ENCODE measurements at places on chromosomes 4 and X.

DNA sequence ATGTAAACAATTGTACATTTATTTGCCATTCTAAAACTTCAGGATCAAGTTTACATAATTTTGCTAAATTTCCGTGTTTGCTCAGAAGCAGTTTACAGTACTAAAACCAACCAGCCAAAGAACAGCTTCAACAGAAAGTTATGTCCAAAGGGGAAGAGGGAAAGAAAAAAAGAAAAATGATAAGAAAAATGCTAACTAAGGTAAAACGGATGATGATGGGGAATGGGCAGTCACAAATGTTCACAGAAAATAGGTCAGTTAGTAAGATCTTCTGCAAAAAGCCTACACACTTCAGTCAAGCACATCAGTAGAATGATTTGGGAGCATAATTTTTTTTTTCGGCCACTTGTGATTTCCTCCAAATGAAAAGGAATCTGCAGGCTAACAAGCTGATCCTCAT, 6.3 kb upstream of the COX18 start:
- no peak for DNase-seq

- no peak for DNase-seq
Observed at GRCh38 chr4:7323461-7323871, 111.3 kb downstream of the PSAPL1 start.

GRCh38 chrX:136684120-136684519, 36.2 kb downstream of the CD40LG start:
- DNase-seq = no peak

GRCh38 chrX:21524008-21524407, 134.1 kb downstream of the KLHL34 start:
- no peak for DNase-seq

- no peak for DNase-seq
Observed at GRCh38 chr4:173346074-173346473, 11.9 kb upstream of the HMGB2 start.

- no peak for DNase-seq
Observed at GRCh38 chrX:1223242-1223600, 10.8 kb upstream of the CRLF2 start.

- DNase-seq = no peak
Observed at GRCh38 chr4:77800483-77801259, 18.5 kb downstream of the CNOT6L start.

DNA sequence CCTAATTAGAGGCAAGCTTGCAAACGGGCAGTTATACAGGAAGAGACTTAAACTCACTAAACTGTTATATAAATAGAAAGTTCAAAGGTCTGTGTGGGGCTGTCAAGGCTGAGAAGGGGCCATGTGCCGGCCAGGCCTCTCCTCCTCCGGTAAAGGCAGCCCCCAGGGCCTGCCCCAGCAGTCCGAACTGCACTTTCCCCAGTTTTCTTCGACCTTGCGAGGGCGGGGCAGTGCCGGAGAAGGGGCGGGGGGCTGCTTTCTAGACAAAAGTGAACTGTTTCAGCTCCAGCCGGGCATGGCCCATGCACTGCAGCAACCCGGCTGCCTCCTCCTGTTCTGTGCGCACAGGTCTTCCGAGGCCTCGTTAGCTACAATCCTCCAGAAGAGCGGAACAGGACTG, 4.1 kb downstream of the AFF2 start:
- no peak for DNase-seq

GRCh38 chrX:28595346-28595745, 8.1 kb downstream of the IL1RAPL1 start:
- no peak for DNase-seq

GRCh38 chrX:135985157-135985972, at the start of gene SLC9A6:
TSS of gene SLC9A6 (plus strand) at chrX:135985435. CDS start at chrX:135985659, 224 bp downstream.
- DNase-seq = peak; percentile 36

DNA sequence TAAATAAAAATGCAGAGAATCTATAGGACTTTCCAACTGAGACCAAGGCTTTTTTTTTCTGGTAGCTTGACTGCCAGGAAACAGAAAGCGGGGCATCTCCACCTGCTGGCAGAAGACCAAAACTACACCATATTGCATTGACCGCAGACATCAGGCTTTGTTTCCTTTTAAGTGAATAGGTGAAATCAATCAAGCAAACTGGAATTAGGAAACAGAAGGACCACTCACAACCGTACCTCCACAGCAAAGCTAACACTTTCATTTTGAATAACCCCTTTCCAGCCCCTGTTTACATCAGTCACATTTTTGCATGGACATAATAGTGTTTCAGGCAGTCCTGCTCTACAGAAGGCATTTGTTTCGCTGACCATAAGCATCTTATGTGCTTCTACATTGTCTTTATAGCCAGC, 218.2 kb downstream of the IDS start:
- peak; percentile 27 for DNase-seq

GRCh38 chrX:77114501-77114900, 332.7 kb upstream of the FGF16 start:
- DNase-seq = no peak

- DNase-seq = no peak
Observed at GRCh38 chr4:78410676-78411075, 140.9 kb upstream of the ANXA3 start.

- DNase-seq = no peak
Observed at GRCh38 chr4:164484551-164484950, 269.4 kb upstream of the SMIM31 start.

- DNase-seq = no peak
Observed at GRCh38 chr4:8705161-8706145, 112.9 kb downstream of the CPZ start.

- no peak for DNase-seq
Observed at GRCh38 chr4:17124767-17125166, 226.3 kb upstream of the LDB2 start.

DNA sequence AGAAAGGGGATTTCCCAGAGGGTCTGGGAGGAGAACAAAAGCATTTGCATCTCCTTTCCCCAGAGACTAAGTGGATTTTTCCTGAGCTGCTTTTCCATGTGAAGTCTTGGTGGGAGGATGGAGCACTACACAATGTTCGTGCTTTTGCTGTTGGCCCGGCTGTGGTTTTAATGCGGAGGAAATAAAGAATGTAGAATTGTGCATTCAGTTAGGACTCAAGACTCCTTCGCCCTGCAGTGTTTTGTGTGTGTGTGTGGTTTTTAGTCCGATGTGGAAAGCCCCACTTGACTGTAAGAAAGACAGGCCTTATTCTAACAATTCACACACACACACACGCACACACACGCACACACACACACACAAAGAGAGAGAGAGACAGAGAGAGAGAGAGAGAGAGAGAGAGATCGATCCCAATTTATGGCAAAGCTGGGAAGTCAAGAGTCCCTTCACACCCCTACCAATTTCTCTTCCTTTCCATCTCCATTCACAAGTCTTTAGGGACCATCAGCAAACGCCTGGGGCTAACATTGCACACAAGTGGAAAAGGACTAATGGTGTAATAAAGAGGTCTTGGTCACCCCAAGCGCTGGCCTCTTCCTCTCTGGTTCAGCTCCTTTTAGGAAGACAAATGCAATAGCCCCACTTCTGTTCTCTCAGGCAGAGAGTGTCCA, 44.2 kb downstream of the CLDN34 start:
- DNase-seq = peak; percentile 37

GRCh38 chr4:79232540-79232939, 93.3 kb downstream of the NAA11 start:
- DNase-seq = no peak

- no peak for DNase-seq
Observed at GRCh38 chr4:7415927-7416686, 18.6 kb downstream of the PSAPL1 start.

DNA sequence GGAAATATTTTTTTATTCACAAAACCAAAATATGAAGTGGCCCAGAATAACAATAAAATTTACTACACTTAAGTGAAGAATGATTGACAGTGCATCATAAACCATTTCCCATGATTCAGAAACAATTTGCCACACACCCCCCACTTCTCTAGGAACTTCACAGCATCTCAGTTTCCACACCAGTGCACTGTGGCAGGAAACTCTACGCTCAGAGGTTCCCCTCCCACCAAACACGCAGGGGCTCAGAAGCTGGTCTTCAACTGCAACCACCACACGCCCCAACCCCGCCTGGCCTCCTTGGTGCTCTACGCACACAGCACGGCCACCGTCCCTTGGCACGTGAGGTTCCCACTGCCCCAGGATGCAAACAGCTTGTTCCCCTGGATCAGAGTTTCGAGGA, 63.7 kb downstream of the ZFYVE28 start:
- no peak for DNase-seq

GRCh38 chrX:47608130-47608810, 11.4 kb downstream of the SYN1 start:
- DNase-seq = no peak

GRCh38 chr4:32519060-32519459, 1798.9 kb downstream of the PCDH7 start:
- DNase-seq = no peak

DNA sequence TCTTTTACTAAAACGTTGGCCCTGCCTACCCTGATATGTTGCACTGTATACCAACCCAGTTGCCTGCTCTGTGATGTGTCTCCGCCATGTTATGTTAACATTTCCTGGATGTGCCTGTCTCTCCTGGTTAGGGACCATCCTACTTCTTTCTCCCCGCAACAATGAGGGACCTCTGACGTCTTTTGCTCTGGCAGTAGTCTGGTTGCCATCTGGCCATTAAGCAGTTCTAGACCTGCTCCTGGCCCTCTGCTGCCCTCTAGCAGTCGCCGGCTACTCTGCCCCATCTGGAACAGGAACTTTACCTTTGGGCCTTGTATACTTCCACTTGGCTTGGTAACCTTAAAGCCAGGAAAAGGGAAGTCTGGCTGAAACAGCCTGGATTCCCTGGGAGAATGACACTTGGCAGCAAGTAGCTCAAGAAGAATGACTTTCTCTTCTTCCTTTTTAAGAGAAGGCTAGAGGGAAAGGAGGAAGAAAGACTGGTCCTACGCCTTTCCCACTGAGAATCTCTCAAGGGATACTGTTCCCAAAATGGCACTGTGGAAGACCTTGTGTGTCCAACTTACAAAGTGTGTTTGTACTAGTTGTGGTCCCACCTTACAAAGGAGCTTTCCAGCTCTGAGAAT, 63.5 kb downstream of the GPC3 start:
- no peak for DNase-seq

DNA sequence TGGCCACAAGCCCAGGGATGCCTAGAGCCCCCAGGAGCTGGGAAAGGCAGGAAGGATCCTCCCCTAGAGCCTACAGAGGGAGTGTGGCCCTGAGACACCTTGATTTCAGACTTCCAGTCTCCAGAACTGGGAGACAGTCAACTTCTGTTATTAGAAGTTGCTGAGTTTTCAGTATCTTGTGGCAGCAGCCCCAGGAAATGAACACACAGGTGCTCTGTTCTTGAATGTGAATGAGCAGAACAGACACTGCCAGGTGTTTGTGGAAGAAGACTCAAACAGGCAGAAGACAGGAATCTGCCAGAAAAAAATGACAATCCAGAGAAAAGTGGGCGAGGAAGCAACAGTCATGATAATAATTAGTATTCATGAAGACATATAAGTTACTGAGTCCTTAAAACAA, 64.5 kb upstream of the STS start:
- no peak for DNase-seq

- no peak for DNase-seq
Observed at GRCh38 chrX:45954026-45954425, 591.2 kb downstream of the ZNF674 start.

DNA sequence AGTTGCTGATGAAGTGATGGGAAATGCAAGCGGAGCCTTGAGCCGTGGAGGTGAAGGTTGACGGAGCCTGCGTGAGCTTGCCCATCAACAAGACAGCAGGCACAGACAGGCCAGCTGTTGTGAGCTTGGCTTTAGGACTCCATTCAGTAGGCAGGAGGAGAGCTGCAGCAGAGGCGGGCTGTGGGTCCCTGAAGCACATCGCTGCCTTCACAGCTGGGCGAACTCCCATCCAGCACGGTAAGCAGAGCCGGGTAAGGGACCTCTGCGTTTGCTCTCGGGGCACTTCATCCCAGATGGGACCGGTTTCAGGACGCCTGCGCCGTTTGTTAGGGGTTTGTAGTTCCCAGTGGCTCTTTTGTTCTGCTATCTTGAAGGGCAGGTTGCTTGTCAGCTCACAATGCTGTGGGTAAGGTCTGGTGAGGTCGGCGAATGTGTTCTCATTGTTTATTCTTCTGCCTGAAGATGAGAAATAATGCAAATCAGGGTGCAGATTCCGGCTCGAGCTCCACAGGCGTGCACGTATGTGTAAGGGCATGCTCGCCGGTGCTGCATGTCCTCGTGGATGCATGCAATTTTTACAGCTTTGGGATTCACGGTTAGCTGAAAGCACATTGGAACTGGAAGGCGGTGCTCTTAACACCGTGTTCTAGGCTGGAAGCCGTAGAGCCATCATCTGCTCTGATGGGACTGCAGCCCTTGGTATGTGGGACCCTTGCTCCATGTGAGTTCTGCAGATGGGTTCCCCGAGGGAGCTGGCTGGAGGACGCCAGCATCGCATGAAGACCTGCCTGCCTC, 54.6 kb upstream of the CLDN34 start:
- DNase-seq = no peak

DNA sequence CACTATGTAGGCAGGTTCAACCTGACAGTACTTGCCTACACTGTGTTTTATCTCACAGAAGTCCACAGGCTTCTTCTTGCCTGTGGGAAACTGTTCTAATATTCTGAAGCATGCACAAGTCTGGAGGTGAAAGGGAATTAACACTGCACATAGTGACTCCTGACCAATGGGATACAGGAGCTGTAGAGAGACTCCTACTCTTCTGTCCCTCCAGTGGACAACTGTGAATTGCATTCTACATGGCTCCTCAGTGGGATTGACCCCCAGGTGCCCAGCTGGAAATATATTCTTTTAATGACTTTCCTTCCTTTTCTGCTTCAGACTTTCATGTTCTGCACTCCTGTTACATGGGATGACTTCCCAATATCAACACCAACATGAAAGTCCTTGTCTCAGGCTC, 8.2 kb upstream of the YIPF6 start:
- no peak for DNase-seq

GRCh38 chr4:74770226-74770910, 24.0 kb downstream of the BTC start:
- DNase-seq = peak; percentile 32

DNA sequence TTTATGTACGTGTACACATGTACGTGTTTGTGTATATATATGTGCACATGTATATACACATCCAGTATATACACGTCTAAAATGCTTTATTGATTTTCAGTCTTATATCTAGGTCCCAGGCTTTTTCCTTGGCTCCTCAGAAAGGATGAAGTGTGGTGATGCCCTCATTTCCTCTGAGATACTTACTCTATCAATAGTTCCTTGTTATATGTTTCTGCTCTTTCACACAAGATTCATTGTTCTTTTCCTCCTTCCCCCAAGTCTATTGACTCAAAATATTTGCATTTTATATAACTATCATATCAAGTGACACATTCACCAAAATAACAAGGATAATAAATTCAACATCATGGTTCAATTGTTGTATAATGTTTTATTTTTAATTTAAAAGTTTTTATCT, 359.2 kb downstream of the EPHA5 start:
- no peak for DNase-seq
